ENCODE measurements at places on chromosomes 11 and 22.

DNA sequence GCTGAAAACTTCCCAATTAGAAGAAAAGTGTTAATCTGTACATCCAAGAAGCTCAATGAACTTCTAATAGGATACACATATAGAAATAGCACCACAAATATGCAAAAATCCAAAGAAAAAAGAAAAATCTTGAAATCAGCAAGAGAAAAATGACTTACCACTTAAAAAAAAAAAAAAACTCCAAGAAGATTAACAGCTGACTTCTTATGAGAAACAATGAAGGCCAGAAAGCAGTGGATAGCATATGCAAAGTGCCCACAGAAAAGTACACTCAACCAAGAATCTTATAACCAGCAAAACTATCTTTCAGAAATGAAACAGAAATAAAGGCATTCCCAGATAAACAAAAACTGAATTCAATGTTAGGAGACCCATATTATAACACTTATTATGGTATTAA, 29.9 kb upstream of the OR5B12 start:
- DNase-seq = no peak

DNA sequence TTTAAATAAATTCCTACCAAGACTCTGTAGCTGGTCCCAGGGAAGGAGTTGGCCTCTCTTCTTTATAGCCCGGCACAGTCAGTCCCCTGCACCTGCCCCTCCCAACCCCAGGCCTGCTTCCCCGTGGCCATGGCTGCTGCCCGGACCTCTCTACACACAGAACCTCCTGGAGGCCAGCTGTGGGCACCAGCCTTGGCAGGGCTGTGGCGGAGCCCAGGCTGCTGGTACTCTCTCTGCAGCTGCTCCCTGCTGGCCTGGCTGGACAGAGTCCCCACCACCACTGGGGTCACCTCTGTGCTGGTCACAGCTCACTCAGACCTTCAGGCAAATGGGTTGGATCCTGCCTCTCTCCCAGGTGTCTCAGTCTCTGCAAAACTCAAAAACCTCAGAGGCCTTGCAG, 69.3 kb downstream of the LRP5 start:
- no peak for DNase-seq

DNA sequence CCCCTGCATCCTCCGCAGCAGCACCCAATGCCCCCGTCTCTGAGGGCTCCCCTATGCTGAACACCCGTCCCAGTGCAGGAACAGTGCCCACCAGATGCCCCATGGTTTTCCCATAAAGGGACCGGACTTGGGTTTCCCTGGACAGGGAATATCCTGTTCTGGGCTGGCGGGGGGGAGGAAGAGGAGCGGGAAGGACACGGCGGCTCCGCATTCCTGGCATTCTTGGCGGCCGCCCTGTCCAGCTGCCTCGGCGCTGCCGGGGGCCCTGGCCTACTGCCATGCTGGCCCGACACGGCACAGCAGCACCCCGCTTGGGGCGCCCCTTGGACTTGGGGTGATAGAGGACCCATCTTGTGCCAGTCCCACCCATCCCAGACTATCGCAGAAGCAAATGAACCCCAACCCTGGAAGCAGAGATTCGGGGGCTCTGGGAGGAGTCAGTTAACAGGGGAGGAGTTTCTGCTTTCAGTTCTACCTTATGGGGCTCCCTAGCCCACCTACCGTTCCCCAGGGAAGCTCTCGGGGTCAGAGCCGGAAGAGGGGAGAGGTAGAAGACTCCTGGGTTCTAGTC, 23.7 kb upstream of the CBX7 start:
- DNase-seq = no peak

DNA sequence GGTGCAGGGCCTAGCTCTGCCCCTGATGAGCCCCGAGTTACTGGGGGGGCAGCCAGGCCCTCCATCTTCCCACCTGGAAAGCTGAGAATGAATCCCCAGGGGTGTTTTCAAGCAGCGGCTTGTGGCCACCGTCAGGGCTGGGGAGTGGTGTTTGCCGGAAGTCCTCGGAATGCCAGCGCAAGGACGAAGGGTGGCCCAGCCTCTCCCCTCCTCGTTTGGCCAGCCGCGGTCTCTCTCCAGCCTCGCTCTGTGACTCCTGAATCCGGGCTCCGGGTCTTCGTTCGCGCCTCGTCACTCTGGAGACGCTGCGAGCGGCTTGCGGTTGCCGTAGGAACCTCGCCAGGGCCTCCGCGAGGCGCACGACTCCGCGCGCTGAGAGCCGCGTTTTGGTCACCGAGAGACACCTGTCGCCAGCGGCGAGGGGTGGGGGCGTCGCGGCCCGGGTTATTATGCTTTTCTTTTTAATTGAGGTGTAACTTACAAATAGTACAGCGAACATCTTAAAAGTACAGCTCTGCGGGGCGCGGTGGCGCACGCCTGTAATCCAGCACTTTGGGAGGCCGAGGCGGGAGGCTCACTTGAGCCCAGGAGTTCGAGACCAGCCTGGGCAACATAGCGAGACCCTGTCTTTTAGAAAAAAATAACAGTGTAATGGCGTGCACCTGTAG, 6.3 kb upstream of the KDELR3 start:
- DNase-seq = peak; percentile 42

- no peak for DNase-seq
Observed at GRCh38 chr11:116852261-116853031, 15.0 kb upstream of the APOA1 start.

GRCh38 chr11:72466410-72466809, 32.1 kb upstream of the CLPB start:
- no peak for DNase-seq

DNA sequence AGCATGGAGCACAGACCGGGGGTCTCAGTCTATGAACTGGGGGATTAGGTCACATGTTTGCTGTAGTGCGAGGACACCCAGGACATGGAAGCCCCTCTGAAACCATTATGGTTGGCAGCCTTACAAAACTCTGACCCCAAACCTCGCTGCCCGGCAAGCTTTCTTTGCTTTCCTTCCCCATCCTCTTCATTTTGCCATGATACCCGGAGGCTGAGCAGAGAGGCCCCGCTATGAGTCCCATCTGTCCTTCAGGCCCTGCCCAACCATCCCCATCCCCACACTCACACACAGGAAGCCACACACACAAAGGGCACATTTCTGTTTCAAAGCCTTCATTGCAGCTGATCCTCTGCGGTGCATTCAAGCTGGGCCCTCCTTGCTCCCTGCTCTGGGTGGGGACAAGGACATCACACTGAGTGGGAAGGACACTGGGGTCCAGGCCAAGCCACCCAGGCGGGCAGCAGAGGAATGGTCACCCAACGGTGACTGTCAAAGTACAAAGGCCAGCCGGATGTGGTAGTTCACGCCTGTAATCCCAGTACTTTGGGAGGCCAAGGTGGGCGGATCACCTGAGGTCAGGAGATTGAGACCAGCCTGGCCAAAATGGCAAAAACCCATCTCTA, 176.5 kb downstream of the CTTN start:
- no peak for DNase-seq

DNA sequence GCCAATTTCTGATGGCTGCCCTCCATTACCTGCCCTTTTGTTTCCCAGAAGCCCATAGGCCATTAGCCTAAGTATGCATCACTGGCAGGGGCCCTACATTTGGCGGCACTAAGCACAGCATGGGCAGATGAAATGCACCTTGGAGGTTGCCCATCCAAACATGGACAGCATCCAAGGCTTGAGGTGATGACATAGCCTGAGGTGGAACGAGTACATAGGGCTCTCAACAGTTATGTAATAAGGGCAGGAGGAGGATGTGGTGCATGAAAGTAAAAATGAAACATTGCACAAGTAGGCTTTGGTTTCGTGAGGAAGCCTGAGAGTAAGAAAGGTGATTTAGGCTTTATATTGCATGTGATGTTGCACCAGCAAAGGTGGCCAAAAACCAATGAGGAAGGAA, 148.1 kb downstream of the FAM76B start:
- no peak for DNase-seq

DNA sequence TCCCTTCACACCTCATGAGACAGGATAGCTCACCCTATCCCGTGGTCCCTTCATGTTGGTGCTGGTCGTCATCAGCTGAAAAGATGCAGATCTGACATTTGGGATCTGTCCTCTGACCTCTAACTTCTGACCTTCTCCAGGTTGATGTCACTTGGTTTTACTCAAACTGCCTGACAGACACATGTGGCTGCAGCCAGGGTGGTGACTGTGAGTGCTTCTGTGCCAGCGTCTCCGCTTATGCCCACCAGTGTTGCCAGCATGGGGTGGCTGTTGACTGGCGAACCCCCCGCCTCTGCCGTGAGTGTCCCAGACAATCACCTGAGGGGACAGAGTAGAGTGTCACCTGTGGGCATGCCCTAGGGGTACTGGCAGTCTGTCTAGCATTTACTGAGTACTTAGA, 49.7 kb downstream of the OTOG start:
- DNase-seq = no peak

- DNase-seq = peak; percentile 49
Observed at GRCh38 chr22:21646608-21647590, 4.8 kb downstream of the SDF2L1 start.

DNA sequence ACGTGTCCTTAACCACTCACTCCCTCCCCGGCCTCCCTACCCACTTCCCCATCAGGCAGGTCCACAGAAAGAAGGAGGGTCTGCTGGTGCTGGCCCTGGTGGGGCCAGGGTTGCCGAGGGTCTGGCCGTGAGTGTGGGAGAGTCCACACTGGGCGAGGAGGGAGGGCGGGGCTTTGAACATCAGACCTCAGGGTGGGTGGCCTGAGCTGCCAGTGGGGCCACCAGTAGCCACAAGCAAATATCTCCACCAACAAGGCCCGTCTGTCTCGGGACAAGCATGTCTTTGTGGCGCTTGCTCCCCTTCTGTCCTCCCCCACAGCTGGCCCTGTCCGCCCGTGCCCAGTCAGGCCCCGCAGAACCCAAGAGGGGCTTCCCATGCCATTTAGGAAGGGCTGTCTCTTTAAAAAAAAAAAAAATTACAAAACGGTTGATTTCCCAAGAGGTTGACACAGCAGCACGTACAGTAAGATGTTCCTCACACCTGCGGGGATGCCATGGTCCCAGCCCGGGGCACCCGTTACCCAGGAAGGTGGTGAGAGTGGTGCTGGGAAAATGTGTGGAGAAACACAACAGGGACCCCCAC, 17.7 kb upstream of the TALDO1 start:
- DNase-seq = peak; percentile 90

DNA sequence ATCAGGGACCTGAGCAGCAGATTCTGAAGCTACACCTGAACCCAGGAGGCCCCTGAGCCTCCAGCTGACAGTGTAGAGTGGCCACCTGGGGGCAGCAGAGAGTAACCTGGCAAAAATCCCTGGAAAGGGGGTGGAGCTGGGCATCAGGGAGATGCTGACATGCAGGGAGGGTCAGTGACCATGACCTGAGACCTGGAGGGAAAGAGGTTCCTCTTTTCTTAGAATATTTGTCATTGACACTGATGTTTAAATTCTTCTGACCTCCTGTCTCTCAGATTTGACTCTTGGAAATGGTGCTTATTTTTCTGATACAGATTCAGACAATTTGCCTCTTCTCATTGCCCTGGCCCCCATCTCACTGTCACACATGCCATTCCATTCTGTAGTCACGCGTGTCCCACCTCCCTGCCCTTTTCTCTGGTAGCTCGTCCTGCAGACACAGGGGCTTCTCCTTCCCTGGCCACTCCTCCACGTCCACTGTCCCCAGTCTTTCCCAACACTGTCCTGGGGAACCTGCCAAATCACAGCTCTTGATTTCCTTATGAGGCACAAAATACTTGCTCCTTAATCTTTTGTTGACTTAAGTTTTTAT, 117.2 kb upstream of the IGLL5 start:
- no peak for DNase-seq

- peak; percentile 76 for DNase-seq
Observed at GRCh38 chr22:46013460-46014416, 36.8 kb upstream of the WNT7B start.

DNA sequence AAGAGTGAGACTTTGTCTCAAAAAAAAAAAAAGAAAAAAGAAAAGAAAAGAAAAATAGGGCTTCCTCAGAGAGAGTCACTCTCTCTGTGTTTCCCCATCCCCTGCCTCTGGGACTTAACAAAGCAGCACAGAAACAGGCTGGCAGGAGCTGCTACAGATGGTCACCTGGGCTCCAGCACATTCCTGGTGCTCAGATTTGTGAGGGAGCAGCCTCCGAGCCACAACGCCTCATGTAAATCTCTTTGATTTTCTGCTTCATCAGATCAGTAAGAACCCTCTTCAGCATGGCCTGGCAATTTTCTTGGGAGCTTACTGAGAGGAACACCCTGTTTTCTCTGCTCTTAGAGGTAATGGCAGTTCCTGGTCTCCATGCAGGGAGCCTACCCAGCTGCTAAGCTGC, 15.2 kb upstream of the LDHA start:
- DNase-seq = no peak

GRCh38 chr11:36736103-36736502, 138.1 kb upstream of the RAG2 start:
- DNase-seq = no peak

DNA sequence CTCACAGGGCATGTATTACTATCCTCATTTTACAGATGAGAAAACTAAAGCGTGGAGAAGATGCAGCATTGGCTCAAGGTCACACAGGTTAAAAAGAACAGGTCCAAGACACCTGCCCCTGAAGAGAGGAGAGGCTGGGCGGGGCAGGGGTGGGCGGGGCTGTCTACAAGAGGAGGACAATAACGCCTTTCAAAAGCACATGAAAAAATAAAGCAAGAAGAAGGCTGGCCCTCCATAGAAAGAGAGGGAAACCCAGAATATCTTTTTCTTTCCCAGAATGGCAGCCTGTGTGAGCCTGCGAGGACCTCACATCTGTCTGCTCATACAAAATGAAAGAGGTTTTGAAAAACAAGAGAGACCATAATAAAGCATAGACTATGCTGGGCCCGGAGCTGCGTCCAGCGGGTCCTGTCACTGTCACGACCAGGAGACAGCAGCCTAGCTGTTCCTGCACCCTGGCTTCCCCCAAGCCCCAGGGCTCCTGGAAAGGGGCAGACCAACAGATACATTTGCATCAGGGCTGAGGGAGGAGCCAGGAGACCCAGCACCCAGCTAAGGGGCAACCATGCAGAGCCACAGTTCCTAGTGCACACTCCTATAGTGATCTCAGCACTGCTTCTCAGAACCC, 61.6 kb downstream of the DSCAML1 start:
- DNase-seq = peak; percentile 77

DNA sequence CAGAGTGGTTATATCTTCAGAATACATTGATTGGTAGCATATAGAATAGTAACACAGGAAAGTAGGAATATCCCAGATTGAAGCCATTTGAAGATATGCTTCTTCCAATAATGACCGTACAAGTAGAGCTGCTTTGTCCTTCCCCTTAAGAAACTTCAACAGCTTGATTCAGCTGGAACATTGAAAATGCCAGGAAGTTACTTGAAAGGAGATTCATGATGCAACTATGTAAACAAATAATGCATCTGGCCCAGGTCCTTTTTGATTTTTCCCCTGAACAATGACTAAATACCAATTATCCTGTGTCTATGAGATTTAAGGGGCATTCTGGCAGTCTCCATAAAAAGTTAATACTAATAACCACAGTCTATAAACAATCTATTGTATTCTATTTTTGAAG, 3.0 kb downstream of the DKK3 start:
- no peak for DNase-seq

GRCh38 chr22:32707971-32708370, 93.5 kb upstream of the TIMP3 start:
- no peak for DNase-seq

- no peak for DNase-seq
Observed at GRCh38 chr22:41302021-41302767, 869 bp downstream of the ZC3H7B start.

- DNase-seq = peak; percentile 47
Observed at GRCh38 chr11:8263769-8264410, at the start of gene LMO1. TSS of gene LMO1 (minus strand) at chr11:8263878. CDS start at chr11:8263362, 516 bp downstream.

GRCh38 chr11:46305295-46305694, 27.8 kb downstream of the CREB3L1 start:
- DNase-seq = no peak

GRCh38 chr22:43180670-43181069, 6.3 kb downstream of the TTLL12 start:
- DNase-seq = no peak

- no peak for DNase-seq
Observed at GRCh38 chr22:27329966-27330645, 471.4 kb downstream of the MN1 start.
